ENCODE measurements at places on chromosomes 6 and 20.

GRCh38 chr6:5626727-5627426, 365.6 kb downstream of the FARS2 start:
- DNase-seq: no peak

- DNase-seq: peak; percentile 10
Observed at GRCh38 chr6:2478200-2478599, 232.8 kb upstream of the GMDS start.

DNA sequence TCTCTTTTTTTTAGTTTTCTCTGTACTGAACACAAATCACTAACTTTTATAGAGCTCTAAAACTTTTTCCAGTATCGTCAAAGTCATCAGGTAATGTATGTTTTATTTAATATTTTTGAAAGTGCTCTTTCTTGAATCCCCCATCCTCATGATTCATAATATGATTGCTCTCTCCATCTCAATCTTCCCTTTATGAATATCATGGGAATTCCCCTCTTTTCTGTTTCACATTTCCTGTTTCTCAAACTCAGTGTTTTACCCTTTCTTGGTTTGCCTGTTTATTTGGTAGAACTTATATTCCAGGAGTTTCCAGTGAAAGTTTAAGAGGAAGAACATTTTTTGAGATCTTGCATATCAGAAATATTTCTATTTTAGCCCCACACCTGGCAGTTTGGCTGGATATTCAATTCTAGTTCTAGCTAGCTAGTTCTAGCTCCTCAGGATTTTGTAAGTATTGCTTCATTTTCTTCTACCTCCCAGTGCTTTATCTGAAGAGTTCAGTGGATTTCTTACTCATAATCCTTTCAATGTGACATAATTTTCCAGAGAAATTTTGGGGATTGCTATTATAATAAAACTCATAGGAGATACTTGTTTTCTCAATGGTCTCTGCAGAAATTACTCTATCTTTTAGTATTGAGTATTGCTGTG, 6.1 kb upstream of the C6orf58 start:
- no peak for DNase-seq

DNA sequence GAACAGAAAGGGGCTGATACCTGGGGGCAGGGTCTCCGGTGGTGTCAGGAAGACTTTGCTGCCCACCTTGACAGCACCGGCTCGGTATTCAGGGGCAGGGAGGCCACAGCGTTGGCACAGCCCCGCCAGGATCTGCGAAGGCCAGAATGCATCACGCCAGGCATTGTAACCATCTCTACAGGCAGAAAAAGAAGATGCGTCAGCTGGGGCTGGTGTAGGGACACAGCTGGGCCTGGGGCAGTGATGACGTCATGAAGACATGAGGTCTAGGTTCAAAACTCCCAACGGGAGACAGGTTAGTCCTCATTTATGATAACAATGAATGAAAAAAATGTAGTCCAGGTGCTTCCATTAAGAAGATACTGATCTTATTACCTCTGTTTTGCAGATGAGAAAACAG, 22.0 kb downstream of the ERGIC3 start:
- DNase-seq: no peak

DNA sequence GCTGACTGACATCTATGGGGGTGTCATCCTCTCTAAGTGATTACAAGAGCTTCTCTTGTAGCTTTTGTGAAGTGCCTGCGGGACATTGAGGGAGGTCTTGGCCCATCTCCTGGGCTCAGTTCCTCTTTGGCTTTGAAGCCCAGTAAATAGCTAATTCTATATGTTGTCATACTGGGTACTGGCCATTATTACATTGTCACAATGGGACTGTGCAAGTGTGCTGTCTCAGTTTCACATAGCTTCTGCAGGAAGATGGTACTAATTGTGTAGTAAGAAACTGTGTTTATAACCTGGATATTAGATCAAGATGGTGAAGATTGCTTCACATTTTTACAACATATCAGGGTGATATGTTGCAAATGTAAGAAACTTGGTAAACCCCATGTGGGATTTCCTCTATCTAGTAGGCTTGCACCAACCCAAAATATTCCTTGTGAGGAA, 19.9 kb downstream of the SPINT3 start:
- no peak for DNase-seq

- DNase-seq: no peak
Observed at GRCh38 chr6:37241775-37242428, 15.7 kb upstream of the TBC1D22B start.

All from NCI-H524 (cell line).